NCI-H2081 treated with DMSO at 0.1 percent for 48 hours (cell line): ENCODE measurements at places on chromosomes 5 and 9.

- DNase-seq, result no peak
These were observed 233.8 kb upstream of the FBXL7 start for GRCh38 chr5:15266229-15266628.

DNA sequence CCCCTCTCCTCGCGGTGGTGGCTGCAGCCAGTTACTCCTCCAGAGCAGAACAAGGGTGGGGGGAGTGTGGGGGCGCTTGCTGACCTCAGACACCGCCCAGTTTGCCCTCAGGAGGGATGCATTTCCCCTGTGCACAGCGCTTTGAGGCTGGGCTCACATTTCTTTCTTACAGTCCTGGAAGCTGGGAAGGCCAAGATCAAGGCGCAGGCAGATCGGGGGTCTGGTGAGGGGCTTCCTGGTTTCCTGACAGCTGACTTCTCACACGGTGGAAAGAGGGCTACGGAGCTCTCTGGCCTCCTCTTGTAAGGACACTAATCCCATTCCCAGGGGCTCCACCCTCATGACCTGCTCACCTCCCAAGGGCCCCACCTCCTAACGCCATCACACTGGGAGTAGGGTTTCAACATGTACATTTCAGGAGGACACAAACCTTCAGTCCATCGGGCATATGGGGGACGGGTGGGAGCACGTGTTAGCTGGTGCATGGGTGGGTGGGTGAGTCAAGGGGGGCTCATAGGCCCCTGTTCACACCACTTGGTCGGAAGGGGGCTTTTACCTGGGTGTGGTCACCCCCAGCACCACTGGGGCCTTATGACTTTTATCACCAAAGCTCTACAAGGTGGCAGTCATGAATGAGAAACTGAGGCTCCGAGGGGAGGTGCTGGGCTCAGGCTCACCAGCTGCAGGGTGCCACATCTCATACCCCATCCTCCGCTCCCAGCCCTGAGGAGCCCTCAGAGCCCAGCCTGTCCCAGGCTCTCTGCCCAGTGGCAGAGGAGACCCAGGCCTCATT is 7.7 kb upstream of the SCGB3A1 start:
- no peak for DNase-seq

GRCh38 chr9:77697238-77697984 is 49.3 kb upstream of the GNA14 start:
- DNase-seq, result no peak

- no peak for DNase-seq
These were observed 27.4 kb downstream of the ATPSCKMT start for GRCh38 chr5:10222326-10222725.

- no peak for DNase-seq
These were observed 134.3 kb downstream of the OR2K2 start for GRCh38 chr9:111195766-111196165.

- DNase-seq, result no peak
These were observed 549.2 kb upstream of the CYLC2 start for GRCh38 chr9:102445906-102446305.

DNA sequence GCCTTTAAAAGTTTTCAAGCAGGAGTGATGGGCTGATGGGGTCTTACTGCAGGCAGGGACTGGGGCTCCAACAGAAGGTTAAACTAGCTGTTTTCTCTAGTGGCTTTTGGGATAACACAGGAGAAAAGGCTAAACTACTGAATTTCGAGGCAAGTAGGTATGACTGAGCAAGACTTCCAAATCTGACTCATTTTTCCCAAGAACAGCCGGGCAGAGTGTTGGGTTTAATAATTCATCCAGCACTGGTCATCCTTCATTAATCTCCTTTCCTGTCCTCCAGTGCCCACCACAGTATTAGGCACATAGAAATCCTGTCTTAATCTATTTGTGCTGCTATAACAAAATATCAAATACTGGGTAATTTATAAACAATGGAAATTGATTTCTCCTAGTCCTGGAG is 20.5 kb downstream of the MSX2 start:
- no peak for DNase-seq

DNA sequence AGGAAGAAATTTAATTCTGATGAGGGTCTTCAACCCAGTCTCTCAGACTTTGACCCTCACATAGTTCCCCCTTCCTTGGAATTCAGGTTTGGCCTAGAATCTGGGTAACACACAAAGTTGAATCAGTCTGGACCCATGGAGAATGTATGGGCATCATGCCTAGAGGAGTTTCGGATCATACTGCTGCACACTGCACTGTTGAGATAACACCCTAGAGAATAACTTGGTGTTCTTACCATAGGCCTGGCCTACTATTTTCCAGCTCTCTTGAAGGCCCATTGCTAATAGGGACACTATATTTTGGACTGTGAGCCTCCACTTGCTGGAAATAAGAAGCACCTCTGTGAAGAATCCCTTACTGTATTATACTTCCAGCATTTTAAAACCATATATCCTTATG is 413.5 kb downstream of the PLK2 start:
- DNase-seq, result no peak

DNA sequence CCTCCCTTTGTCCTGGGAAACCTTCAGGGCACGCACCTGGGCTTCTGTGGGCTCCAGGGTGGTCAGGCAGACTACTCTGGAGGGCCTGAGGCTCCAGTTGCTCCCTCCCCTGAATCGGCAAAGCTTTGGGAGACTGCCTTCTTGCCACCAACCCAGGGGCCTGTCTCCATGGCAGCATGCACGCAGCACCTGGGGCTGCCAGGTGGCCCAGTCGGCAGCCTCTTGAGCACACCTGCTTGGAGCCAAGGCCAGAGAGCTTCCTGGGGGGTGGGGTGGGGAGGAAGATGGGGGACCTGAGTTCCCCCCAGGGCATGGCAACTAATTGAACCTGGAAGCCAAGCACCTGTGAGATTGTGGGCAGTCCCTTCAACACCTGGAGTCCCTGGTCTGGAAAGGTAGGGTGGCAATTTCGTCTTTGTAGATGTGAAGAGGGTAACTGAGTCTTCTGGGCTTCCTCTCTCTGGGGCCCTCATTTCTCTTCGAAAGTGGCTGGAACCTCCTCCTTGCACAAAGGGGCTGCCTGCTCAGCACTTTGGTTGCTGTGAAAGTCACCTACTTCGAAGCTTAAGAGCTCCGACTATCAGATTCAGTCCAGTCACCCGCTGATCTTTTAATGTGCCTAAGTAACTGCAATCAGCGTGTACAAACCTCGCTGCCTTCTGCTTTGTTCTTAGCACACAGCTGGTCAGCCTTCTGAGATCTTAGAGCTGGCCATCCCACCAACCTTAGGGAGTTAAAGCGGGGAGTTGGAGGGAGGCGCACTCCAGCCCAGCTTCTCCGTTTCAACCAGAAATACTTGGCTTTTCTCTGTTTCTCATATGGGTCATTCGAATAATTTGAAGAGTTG is 4.0 kb downstream of the RNF183 start:
- peak; percentile 52 for DNase-seq

- no peak for DNase-seq
These were observed 18.5 kb downstream of the FRMPD1 start for GRCh38 chr9:37669232-37669631.

GRCh38 chr9:6942406-6942805 is 184.6 kb downstream of the KDM4C start:
- DNase-seq, result no peak

- no peak for DNase-seq
These were observed 7.0 kb upstream of the DPM2 start for GRCh38 chr9:127944586-127945218.

DNA sequence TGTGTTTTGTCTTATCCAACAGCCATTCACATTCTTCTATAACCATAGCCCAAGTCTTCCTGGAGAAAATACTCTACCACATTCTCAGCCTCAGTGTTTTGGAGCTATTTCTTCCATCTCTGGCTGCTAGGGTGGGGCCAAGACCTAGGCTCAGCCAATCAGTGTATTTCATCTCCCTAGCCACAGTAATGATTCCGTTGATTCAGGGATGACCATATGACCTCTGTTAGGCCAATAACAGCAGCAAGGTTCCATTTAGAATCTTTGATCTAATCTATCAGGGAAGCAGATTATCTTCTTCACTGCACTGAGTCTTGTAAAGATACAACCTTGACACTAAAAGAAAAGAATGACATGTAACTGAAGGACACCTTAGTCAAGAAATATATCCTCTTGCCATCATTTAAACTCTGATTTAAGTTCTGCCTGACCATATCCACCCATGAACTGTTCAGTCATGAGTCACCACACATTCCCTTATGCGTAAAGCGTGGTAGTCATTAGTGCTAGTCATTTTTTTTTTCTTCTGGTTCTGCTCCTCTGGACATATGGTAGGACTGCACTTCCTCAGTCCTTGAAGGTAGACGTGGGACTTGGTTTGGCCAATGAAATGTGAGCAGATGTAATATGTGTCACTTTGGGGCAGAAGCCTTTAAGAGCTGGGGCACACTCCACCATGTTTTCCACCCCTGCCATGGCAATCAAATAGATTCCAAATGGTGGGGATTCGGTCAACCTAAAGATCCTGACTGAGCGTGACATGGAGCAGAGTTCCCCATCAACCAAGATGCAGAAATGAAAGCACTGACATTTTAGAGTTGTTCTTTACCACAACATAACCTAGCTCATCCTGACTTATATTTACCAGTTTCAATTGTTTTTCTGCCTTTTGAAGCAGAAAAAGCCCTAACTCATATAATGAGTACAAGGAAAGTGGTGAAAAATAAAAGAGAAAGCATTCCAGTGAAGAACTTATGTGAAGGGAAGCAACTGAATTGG is 12.7 kb upstream of the PRELID2 start:
- no peak for DNase-seq

DNA sequence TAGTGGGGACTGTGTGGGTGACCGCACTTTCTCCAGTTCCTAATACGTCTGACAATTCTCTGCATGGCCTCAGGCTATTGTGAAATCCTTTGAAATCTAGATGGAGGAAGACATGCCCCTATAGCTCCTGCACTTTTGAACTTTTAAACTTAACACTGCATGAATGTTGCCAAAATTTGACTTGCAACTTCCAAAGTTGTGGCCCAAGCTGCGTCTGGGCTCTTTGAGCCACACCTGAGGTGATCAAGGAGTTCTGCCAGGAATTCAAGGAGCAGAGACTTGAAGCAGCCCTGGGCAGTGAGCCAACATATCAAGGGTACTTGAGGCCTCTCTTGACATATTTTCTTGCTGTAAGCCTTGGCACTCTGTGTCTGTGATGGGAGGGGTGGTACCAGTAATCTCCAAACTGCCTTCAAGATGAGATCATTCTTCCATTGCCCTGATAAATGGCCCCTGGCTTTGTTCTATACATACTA is 1336.1 kb upstream of the CDH9 start:
- DNase-seq, result no peak

DNA sequence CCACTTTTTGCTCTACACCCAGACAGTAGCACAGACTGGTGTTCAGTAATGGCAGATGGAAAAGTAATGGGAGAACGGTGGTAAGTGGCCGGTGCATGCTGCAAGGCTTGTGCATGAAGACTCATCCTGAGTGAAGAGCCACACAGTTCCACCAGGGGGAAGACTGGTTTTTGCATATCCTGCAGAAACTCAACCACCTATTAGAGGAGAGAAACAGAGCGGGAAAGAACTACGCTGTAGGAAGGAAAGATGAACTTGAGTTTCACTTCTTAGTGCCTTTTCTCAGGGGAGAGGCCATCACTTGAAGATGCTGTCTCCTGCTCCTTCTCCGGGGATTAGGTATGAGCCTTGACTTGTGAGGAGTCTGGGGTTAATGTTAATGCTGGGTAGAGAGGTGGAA is 9.4 kb upstream of the PRSS3 start:
- DNase-seq, result no peak

DNA sequence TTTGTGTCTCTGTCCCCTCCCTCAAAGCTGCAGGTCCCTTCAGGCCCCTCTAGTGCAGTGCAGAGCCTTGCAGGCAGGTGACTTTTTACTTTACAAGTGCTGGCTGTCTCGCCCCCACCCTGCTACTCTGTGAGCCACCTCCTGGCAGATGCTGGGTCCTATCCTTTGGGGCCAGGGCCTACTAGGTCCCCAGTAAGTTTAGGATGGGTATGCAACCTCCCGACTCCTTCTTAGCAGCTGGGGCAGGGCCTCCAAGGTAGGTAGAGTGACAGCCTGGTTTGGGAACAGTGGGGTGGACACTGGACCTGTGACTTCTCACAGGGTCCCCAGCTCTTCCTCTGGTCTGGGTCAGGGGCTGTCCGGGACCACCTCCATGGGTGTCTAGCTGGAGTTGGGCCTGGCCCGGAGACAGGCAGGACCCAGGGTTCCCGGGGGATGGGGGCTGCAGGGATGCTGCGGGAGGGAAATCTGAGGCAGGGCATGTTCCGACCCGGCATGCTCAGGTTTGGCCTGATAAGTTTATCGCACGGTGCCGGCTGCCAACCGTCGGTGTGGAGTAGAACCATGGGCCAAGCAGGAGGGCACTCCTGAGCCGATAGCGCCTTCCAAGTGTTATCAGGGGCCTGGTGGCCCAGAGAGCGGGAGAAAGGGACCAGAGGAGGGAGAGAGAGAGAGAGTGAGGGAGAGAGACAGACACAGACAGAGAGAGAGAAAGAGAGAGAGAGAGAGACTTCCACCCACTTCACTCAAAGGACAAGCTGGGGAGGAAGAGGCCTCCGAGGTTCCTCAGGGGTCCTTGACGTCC is 20.5 kb downstream of the GFI1B start:
- DNase-seq, result no peak

DNA sequence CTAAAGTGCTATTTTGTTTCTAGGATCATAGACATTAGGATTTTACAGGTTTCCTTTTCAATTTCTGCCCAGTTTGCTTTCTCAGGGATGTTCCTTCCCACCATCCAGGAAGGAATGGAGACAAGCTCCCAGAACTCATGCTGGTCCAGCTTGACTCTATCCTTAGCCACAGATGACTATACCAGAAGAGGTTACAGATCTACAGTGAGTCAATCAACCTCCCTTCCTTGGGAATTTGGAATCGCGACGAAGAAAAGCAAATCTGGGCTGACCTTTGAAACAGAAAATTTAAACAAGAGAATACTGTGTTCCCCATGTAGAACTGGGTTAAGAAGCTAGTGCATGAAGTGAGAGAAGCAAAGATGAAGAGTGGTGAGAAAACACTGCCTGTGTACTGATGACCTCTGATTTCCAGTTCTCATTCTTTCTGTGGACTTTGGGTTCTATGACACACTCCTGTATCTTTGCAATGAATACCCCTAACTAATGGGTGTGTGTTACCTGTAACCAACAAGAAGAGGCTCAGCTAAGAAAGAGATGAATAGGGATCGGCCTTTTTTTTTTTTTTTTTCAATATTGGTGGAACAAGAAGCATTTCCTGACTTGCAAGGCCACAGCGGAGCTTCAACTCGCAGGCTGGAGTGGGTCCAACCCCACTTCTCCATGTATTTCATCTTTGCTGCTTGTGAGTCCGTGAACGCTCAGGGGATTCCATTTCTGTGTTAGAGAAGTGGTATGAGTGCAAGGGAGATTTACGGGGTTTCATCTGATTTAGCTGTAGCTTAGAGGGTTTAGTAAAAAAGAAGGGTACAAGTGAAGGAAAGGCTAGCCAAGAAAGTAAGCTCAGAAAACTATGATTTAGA is 563.9 kb upstream of the CLINT1 start:
- no peak for DNase-seq
